Fibroblast of skin of left quadriceps (primary cell): ENCODE measurements at places on chromosomes 6 and 20.

DNA sequence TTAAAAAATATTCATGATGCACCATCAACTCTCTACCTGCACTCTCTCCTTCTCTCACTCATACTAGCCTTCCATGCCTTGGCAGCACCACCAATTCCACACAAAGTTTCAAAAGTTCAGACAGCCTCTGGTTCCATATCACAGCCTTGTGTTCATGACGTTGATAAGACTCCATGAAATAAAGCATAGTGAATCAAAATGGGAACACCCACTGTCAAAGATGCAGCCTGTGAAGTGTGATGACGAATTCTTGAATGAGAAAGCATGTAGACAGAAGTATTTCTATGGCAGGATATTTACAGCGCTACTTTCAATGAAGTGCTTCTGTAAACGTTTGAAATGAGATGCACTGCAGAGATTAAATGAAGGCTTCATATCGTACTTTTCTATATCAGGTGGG lies 77.3 kb upstream of the FERMT1 start:
- DNase-seq = no peak

DNA sequence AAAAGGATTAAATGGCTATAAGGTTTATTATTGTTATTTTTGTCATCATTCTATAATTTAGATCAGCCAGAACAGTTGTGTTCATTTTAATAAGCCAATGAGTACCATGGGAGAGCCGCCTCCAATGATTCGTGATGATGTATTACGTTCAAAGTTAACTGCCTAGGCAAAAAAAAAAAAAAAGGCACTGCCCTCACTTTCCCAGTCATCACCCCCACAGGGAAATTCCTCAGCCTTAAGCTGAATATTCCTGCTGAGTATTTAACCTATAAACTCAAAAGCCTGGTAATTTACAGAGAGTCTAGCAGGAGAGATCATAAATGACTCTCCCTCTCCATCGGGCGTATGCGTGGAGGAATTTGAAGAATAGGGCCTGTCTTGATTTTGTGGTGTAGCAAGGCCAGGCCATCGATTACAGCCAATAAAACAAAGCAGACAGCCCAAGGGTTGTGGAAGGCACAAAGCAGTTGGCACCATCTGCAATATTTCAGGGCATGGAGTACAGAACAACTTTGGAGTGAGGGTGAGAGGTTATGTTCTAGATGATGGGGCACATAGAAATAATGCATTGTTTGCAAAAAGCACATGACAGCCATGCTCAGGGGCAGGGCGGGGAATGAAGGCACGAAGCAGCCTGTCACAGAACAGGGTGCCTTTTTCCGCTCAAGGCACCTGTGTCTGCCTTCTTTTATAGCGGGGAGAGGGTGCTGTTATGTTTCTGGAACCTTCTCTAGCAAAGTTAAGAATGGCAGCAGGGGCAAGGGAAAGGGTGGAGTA lies 138.2 kb upstream of the DTNBP1 start:
- no peak for DNase-seq

DNA sequence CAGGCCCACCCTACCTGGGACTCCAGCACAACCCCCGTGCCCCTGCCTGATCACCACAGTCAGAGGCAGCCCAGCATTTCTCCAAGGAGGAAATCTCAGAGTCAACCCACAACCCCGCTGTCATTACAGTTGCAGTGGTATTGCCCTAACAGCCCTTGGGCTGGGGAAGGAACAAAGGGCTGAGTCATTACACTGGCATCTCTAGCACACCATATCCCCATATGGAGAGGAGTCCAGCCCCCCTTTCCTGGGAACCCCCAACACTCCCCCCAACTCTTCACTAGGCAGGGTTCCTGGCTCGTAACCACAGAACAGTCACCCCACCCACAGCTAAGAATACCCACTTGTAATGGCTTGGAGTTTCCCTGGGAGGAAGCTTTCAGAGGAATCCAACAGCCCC lies 149.4 kb upstream of the OGFRL1 start:
- DNase-seq = no peak

GRCh38 chr6:134902074-134902861 lies 47.6 kb downstream of the ALDH8A1 start:
- no peak for DNase-seq

DNA sequence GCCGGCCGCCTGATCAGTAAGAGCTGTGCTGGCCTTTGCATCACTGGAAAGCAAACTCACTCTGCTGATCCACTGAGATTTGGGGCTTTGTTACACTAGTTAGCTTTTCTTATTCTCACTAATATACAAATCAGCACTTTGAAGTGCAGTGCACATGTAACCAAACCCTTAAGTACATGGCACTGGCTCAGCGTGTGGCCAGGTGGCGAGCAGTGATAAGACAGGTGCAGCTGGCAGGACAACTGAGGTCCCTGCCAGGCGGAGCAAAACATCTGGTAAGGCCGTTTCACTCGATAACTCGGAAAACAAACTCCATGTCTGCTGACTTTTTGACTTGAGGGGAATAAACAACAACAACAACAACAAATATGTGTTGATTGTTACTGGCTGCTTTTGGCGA lies 11.0 kb downstream of the GFRA4 start:
- no peak for DNase-seq

DNA sequence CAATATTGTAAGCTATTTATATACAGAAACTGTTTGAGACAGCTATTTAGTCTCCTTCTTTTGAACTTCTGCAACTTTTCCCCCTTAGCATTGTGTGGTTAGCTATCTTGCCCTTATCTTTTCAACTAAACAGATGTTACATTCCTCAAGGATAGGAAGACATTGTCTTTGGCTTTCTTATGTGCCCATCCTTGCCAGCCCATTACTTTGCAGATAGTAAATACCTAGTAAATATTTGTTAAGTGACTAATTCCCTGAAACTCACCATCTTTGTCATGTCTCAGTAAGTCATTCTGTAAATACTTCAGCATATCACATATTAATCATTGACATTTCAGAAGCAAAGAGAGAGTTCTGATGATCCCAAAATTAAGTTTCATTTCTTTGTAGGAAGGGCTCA lies 69.1 kb upstream of the FLRT3 start:
- no peak for DNase-seq

DNA sequence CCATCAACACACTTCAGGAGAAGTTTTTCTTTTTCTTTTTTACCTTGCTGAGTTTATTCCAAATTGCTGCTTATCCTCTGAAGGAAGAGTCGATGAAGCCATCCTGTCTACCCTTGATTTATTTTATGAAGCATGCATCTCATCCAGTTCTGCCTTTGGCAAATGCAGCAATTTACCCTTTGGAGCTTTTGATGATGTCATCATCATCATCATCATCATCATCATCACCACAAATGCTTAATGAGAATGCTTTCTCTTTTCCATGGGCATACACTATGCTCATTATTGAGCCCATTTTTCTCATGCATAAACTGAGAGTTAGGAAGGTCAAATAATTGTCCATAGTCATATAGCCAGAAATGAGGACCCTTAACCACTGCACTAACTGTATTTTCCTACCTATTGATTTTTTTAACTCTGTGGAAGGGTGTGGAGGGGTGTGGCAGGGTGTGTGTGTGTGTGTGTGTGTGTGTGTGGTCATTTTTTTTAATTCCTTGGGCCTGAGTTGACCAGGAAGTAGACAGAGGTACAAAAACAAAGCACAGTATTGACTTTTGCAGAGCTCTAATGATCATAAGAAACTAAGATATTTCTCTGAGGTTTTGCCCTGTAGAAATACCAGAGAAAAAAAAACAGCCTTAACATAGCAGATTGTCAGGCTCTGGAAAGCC lies 82.8 kb downstream of the COL9A1 start:
- DNase-seq = no peak

GRCh38 chr20:49411221-49411925 lies 71.1 kb downstream of the KCNB1 start:
- DNase-seq = no peak

DNA sequence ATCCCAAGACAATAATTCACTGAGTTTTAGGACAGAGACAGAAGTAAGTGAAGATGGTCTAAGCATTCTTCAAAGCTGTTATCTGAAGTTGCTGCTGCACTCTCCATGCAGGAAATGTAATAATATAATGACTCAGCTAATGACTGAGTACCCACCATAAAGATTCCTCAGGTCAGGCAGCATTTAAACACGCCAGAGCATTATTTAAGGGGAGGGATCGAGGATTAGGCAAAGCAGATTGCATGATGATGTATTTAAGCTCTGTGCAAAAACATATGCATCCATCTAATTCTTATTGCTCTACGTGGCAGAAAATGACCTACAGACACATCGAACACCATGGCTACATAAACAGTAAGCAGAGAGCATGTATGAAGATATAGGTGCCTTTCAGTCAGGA lies 216.4 kb downstream of the UNC5CL start:
- DNase-seq = peak; percentile 73

- no peak for DNase-seq
Observed at GRCh38 chr20:50513169-50514034, 3.2 kb downstream of the PTPN1 start.

- no peak for DNase-seq
Observed at GRCh38 chr6:1118287-1118647, 193.6 kb upstream of the FOXQ1 start.

GRCh38 chr6:22529866-22530265 lies 39.5 kb upstream of the HDGFL1 start:
- DNase-seq = no peak

DNA sequence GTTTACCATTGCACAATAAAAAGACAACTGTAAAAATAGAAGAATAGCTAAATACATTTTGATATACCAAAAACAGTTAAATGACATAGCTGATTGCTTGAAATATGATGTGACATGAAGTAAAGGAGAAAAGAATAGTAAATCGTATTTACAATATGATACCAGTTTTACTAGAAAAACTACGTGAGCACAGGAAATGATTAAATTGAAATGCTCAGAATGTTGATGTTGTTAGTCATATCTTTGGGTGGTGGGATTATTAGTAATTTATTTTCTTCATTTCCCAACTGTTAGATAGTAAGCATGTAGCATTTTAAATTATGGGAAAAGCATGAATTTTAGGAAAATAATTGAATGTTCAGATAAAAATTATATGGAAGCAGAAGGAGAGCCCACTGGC lies 268.3 kb upstream of the TAB2 start:
- DNase-seq = no peak

DNA sequence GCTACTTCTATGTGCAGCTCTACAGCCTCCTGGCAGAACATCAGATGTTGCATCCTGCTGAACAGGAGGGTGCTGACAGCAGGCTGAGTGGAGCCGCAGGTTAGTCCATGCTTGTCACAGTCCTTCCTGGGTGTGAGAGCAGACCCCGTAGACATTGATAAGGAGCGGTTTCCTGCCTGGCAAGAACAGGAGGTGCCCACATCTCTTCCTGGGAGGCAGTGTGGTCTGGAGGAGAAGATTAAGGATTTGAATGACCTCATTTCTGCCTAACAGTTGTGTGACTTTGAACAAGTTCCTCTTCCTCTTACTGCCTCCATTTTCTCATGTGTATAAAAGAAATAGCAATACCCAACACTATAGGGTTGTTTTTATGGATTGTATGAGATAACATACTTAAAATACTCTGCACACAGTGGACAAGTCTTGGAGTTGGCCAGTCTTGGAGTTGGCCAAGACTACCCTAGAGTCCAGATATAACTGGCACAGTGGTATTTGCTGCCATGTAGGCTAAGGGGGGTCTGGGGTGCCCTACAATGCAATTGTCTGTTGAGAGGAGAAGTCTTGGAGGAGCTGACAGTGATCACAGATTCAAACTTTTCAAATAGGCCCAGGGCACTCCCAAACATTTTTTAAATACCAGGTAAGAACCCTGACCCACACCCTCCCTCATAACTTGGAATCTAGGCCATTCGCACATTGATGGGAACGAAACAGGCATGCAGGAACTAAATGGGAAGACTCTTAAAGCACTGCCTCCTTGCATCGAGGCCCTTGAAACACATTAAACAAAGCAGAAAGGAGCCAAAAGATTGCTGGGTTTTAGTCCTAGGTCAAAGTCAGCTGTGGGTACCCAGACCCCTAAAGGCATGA lies 32.6 kb upstream of the TBC1D7 start:
- DNase-seq = no peak

DNA sequence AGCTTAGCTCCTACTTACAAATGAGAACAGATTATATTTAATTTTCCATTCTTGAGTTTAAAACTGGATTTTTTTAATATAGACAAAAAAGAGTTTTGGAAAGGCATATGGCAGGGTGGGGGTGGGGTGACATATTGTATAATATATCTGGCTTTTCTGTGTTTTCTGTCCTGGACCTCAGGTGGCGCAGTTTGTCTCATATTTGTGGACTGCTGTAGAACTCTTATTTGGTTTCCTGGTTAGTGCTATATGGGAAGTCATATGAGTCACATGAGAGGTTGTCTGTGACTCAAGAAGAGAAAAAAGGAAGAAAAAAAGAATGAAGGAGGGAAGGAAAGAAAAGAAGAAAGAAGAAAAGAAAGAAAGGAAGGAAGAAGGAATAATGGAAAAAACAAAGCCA lies 131.8 kb downstream of the CLVS2 start:
- DNase-seq = no peak

- DNase-seq = no peak
Observed at GRCh38 chr6:85579581-85579980, 14.1 kb downstream of the SNX14 start.

GRCh38 chr6:72238900-72239299 lies 352.6 kb downstream of the RIMS1 start:
- no peak for DNase-seq

GRCh38 chr20:57714409-57715267 lies 4.8 kb upstream of the PMEPA1 start:
- peak; percentile 28 for DNase-seq

DNA sequence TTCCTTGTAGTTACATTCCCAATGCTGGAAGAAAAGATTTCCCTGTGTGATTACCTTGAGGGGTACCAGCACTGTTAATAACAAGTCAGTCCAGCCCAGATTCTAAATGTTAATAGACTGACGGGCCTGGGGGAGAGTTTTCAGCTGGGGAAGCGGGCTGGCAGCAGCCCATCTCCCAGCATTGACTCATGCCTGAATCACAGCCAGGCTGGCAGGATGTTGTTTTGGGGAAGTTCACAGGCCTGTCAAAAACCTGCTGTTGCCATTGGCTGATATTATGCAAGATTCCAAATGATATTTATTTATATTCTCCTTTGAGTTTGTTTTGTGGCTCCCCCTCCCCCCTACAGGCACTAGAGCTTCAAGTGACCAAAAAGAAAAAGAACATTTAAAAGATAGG lies 213.9 kb upstream of the CNR1 start:
- no peak for DNase-seq

DNA sequence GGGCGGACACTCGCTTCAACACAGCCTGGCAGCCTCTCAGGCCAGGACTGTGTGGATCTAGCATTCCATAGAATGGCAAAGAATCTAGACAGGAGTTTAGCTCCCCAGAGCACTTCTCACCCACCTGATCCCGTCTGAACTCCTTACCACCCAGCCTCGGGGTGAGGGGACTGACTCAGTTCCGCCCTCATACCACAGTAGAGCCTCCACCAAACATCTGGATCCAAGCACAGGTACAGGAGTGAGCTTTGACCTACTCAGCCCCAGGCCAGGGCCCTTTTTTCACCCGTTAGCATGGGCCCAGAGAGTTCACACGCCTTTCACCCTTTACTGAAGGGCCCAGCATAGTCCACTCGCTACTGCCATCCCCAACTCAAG lies 715 bp downstream of the PSMF1 start:
- no peak for DNase-seq
